Mesendoderm (in vitro differentiated cells): ENCODE measurements at places on chromosomes 6 and 20.

DNA sequence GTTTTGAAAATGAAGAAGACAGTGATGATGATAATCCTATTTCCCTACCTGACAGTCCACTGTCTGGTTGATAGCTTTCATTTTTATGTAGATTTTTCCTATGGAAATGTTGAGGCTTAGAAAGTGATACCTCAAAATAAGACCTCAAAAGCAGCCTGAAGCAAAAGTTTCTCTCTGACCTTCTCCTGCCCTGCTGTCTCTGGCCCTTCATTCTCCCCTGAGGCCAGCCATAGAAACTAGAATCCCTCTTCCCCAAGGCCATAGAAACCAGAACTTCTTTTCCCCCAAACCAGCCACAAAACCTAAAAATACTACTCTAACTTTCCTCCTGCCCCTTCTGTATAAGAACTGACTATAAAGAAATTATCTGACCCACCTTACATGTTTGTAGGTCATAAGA is 52.6 kb upstream of the GCM1 start:
- H3K4me1 ChIP-seq = no peaks in the 10 kb centered on the region
- no peak for DNase-seq
- no peak overlapping the region for H3K27ac ChIP-seq
- no peaks in the 10 kb centered on the region for H3K27me3 ChIP-seq
- H3K36me3 ChIP-seq = no peaks in the 10 kb centered on the region
- no peak overlapping the region for H3K4me3 ChIP-seq

GRCh38 chr6:100229512-100229911 is 235.2 kb downstream of the SIM1 start:
- no peaks in the 10 kb centered on the region for H3K27me3 ChIP-seq
- H3K36me3 ChIP-seq = no peaks in the 10 kb centered on the region
- peaks cover 5% of the 10 kb centered on the region for H3K4me1 ChIP-seq
- no peak for DNase-seq
- no peak overlapping the region for H3K4me3 ChIP-seq
- H3K27ac ChIP-seq = no peak overlapping the region

DNA sequence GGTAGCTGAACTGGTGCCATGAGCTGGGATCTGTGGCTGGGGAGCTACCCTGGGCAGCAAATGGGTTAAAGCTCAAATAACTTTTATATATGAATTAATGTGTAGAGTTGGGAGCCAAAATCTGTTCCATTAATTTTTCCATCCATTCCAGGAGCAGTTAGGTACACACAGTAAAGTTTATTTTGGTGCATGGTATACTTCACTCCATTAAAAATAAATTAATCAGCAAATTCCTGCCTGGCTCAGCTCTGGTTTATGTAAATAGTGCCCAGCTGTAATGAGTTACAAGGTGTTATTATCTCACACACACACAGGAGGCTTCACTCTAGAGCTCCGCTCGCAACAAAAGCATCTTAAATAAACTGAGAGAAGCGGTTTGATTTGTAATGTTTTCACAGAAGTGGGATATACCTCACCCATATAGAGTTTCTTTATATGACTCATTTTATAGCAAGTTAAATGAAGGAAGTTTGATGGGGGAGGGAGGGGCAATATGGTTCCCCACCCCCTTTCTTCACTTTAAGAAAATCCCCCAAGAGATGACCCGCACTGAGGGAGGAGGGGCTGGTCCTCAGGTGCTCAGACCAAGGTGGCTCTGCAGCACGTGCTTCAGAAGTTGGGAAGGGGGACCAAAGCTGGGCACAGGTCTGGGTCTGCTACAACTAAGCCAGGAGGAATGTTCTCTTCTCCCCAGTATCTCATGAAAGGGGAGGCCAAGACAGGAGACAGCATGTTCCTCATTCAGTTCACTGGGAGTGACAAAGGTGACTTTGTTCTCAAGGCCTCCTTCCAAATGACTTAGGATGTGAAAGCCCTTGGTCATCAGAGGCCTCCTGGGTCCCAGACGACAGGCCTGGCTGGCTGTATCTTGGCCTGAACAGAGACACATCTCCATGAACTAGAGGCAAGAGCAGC is 10.5 kb upstream of the FAM83C start:
- H3K27ac ChIP-seq = no peak overlapping the region
- H3K4me3 ChIP-seq = no peak overlapping the region
- peaks cover 3% of the 10 kb centered on the region for H3K4me1 ChIP-seq
- no peaks in the 10 kb centered on the region for H3K36me3 ChIP-seq

DNA sequence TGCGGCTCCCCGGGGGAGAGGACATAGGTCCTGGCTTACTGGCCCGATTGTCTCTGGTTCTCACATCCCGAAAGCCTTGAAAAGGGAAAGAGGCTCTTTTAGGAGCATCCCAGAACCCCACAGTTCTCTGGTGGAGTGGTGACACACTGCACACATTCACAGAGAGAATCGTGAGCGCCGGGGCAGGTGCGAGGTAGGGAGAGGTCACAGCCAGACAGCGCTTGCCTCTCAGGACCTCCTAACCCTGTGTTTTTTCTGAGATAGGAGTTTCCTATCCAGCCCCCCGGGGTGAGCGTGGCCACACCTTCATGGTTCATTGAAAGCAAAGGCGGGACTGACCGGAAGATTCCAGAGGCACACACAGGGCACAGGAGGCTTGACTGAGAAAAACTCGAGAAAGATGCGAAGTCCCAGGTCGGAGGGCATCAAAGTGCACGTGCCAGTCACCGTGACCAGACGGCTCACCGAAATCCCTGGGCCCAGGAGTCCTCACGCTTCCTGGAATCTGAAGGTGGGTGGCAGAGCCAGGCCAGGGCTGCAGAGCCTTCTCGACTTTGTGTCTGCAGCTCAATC is 46.5 kb upstream of the FRMD1 start:
- no peaks in the 10 kb centered on the region for H3K27me3 ChIP-seq
- no peak overlapping the region for H3K4me3 ChIP-seq
- H3K36me3 ChIP-seq = no peaks in the 10 kb centered on the region
- no peak overlapping the region for H3K27ac ChIP-seq
- peaks cover 5% of the 10 kb centered on the region for H3K4me1 ChIP-seq

DNA sequence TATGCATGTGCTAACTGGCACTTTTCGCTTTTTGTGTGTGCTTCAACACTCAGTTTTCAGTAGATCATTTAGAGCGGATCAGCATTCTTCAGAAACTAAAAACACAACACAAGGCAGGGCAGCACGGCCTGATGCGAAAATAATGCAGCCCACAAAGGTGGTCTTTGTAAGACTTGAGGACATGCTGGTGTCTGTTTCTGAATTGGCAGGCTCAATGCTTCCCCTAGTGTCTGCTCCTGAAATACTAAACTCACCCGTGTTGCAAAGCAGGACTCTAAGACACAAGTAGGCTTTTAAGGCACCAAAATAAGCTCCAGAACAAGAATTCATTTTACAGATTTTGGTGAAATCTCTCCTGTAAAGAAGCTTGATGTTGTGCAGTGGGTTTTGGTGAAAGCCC is 676.5 kb downstream of the TENT5A start:
- H3K4me1 ChIP-seq = no peaks in the 10 kb centered on the region
- DNase-seq = peak; percentile 73

- no peaks in the 10 kb centered on the region for H3K4me1 ChIP-seq
- no peak overlapping the region for H3K27ac ChIP-seq
- no peak overlapping the region for H3K4me3 ChIP-seq
These were observed 11.4 kb downstream of the MC3R start for GRCh38 chr20:56259948-56260347.
